Progenitor cell of endocrine pancreas (in vitro differentiated cells): ENCODE measurements at places on chromosomes 4 and X.

DNA sequence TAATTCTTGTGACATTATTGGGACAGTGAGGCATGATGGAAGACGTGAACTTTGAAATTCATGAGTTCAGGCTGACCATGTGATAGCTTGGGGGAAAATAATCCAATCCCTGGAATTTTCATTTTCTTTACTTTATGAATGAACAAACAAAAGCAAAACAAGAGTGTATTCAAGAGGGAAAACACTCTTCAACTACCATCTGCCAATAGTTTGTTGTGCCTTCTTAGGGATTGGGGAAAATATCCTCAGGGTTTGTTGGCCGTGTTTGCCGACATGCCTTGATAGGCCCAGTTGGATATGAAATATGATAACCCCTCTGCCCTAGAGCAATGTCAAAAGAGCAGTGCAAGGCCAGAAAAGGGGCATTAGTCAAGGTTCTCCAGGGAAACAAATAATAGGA lies 80.8 kb upstream of the CLNK start:
- H3K27ac ChIP-seq = no peak overlapping the region
- no peaks in the 10 kb centered on the region for H3K27me3 ChIP-seq
- no peaks in the 10 kb centered on the region for H3K36me3 ChIP-seq

DNA sequence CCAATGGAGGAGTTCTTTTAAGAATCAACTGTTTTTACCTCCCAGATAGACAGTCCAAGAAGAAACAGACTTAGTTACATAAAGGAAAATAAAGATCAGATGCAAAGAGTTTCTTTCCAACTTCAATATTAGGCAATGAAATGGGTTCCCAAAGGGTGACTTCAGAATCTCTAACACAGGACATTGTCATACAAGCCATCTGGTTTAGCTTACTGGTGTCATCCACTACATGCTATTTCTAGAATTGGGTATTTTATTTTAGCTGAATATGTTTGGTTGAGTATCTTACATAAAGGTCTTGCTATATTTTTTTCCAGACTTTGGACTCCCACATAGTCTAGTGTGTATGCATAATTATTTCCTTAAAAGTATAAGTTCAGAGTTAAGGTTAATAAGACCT lies 162.1 kb upstream of the SLC7A11 start:
- H3K4me1 ChIP-seq = peaks cover 3% of the 10 kb centered on the region
- no peaks in the 10 kb centered on the region for H3K36me3 ChIP-seq
- H3K27ac ChIP-seq = no peak overlapping the region
- DNase-seq = no peak
- no peak overlapping the region for H3K4me3 ChIP-seq

DNA sequence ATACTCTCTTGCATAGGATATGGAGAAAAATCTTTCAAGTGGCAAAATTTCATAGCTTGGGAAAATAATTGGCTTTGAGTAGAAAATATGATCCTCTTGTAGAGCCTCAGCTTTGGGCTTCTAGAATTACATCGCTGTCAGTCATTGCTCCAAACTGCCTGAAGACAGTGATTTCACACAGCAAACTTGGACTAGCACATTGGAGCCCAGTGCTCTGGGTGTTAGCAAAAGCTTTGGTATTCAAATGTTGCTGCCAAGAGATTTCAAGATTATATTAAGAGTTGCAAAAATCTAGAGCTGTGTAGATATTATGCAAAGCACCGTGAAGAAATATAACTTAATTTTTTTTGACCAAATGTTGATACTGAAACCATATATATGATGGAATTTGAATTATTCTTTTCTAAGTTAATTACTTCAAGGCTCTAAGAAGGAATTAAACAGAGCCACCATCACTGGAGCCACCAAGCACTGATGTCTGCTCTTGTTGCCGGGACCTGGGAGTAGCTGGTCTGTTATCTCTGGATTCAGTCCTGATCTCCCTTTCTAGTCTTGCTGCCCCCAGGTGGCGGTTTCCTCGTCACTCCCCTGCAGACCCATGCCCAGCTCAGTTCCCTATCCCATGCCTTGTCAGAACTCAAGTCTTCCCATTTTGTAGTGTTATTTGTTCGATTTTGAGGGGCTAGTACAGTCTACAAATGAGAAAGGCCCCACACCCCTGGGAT lies 260.7 kb upstream of the SFRP2 start:
- H3K4me3 ChIP-seq = no peak overlapping the region
- no peaks in the 10 kb centered on the region for H3K36me3 ChIP-seq
- H3K4me1 ChIP-seq = no peaks in the 10 kb centered on the region
- peaks cover 7% of the 10 kb centered on the region for H3K27me3 ChIP-seq

GRCh38 chrX:130741151-130741550 lies 161.9 kb downstream of the ENOX2 start:
- no peak for DNase-seq
- no peak overlapping the region for H3K4me3 ChIP-seq
- peaks cover 1% of the 10 kb centered on the region for H3K4me1 ChIP-seq
- no peaks in the 10 kb centered on the region for H3K27me3 ChIP-seq
- no peaks in the 10 kb centered on the region for H3K36me3 ChIP-seq

GRCh38 chr4:27123123-27123768 lies 262.6 kb downstream of the STIM2 start:
- no peaks in the 10 kb centered on the region for H3K4me1 ChIP-seq
- H3K27me3 ChIP-seq = no peaks in the 10 kb centered on the region
- H3K36me3 ChIP-seq = no peaks in the 10 kb centered on the region
- no peak overlapping the region for H3K4me3 ChIP-seq
- no peak overlapping the region for H3K27ac ChIP-seq

DNA sequence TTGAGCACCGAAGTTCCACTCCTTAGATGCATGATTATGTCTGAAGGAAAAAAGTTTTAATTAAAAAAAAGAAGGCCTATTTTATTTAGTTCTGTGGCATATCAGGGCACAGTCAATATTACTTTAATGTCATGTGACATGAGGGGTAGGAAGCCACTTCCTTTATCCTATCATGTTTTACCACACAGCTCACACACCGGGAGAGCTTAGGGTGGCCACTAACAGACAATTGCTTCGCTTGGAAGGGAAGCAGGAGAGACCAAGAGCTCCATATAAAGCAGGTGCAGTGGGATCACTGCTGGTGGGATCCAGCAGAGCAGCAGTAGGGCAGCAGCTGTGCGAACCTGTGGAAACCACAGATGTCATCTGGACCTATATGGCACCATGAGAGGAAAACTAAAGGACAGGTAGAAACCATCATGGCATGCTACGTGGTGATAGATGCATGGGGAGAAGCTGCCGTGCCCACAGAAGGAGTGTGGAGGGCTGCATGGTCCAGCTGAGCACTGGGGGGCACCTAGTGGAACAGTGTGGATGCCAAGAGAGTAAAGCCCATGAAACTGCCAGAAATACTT lies 52.0 kb downstream of the DTHD1 start:
- H3K4me1 ChIP-seq = peaks cover 4% of the 10 kb centered on the region
- no peak overlapping the region for H3K4me3 ChIP-seq
- H3K36me3 ChIP-seq = no peaks in the 10 kb centered on the region
- H3K27me3 ChIP-seq = no peaks in the 10 kb centered on the region
- no peak for DNase-seq

DNA sequence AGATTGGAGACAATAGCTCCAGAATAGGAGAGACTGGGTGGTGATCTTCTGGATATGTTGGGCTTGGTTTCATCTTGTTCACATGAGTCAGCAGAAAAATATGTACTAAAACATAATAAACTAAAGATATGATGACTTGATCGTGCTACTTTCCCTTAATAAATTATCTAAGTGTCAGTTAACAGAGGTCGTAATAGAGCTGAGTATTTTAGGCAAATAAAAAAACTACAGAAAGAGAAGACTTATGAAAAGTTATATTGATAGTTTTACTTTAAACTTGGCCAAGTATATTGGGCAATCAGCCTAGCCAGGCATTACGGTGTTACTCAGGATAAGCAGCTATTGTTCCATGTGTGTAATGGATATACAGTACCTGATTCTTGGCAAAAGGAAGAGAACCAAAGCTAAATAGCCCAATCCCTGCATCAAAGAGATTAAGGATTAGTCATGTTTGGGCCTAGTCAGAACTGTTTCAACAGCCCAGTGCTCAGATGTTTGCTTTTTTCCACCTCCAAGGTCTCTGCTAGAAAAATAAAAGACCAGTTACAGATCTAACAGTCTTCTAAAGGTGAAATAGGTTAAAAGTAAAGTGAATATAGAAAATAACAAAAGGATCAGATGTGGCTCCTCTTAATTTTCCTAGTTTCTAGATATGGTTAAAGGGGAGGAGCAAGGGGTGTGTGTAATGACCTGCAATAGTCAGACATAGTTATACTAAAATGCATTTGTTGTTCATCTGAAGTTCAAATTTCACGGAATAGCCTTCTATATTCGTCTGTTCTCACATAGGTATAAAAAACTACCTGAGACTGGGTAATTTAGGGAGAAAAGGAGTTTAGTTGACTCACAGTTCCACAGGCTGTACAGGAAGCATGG lies 262.6 kb downstream of the ADGRL3 start:
- no peaks in the 10 kb centered on the region for H3K4me1 ChIP-seq
- H3K27ac ChIP-seq = no peak overlapping the region
- no peak overlapping the region for H3K4me3 ChIP-seq
- no peaks in the 10 kb centered on the region for H3K36me3 ChIP-seq
- DNase-seq = no peak
- no peaks in the 10 kb centered on the region for H3K27me3 ChIP-seq

- no peaks in the 10 kb centered on the region for H3K36me3 ChIP-seq
- H3K27ac ChIP-seq = no peak overlapping the region
- H3K4me3 ChIP-seq = no peak overlapping the region
Observed at GRCh38 chr4:64796581-64796980, 387.3 kb upstream of the TECRL start.

DNA sequence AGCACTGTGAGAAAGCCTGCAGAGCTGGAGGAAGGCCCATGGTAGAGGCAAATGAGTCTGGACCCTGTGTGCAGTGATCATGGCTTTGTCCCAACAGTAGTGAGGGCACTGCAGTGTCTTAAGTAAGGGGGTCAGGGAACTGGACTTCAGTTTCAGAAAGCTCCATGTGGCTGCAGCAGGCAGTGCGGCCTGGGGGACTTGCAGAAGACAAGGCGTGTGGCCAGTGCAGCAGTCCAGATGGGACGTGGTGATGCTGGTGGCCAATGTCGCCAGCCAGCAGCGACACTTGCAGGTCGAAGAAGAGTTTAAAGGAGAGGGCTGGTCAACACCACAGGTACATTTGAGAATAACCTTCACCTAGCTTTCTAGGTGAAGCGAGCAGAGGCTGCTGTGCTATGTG lies 113.4 kb downstream of the ZNF827 start:
- H3K27ac ChIP-seq = no peak overlapping the region
- no peak for DNase-seq
- H3K27me3 ChIP-seq = no peaks in the 10 kb centered on the region
- no peak overlapping the region for H3K4me3 ChIP-seq
- no peaks in the 10 kb centered on the region for H3K4me1 ChIP-seq

GRCh38 chr4:152090543-152090942 lies 329.7 kb upstream of the GATB start:
- H3K36me3 ChIP-seq = no peaks in the 10 kb centered on the region
- DNase-seq = no peak
- peaks cover 7% of the 10 kb centered on the region for H3K27me3 ChIP-seq
- no peak overlapping the region for H3K4me3 ChIP-seq
- peaks cover 6% of the 10 kb centered on the region for H3K4me1 ChIP-seq

DNA sequence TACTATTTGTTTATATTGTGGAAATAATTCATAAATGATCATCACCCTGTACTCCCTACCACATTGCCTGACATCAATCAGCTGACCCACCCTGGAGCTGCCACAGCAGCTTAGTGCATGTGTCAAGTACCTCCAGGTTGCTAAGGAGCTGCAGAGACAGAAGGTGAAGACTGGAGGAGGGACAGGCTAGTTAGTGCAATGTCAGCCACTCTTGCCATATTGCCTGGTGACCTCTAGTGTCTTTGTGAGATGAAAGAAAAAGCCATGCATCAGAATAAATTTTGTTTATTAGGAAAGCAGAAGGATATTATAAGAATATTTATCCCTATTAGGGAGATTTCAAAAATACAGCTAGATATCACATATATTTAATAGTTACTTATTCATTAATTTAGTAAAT lies 243.9 kb upstream of the FAT4 start:
- no peaks in the 10 kb centered on the region for H3K27me3 ChIP-seq
- no peak overlapping the region for H3K4me3 ChIP-seq
- no peak for DNase-seq
- H3K36me3 ChIP-seq = no peaks in the 10 kb centered on the region
